ENCODE measurements at places on chromosomes 7 and 10. TPM values are rescaled to one million over a fixed set of nuclear protein-coding genes. Genes with fewer than 3 reads are reported as not detected.

GRCh38 chr10:49418053-49418326 lies 22.1 kb upstream of the DRGX start:
- no peak for DNase-seq

- DNase-seq = no peak
Observed at GRCh38 chr7:66170309-66171231, 34.6 kb upstream of the TPST1 start.

TYW1B gene
- polyA plus RNA-seq = 9.4 TPM

CHRM2 gene
- polyA plus RNA-seq = 0.34 TPM

SPDYE6 gene
- 1.9 TPM for polyA plus RNA-seq

H2BK1 gene
- polyA plus RNA-seq = not detected
